Fibroblast of mammary gland (primary cell): ENCODE measurements at places on chromosomes 16 and 17.

- peak; percentile 90 for DNase-seq
Measured at GRCh38 chr17:73228748-73229236, 32.9 kb downstream of the CPSF4L start.

DNA sequence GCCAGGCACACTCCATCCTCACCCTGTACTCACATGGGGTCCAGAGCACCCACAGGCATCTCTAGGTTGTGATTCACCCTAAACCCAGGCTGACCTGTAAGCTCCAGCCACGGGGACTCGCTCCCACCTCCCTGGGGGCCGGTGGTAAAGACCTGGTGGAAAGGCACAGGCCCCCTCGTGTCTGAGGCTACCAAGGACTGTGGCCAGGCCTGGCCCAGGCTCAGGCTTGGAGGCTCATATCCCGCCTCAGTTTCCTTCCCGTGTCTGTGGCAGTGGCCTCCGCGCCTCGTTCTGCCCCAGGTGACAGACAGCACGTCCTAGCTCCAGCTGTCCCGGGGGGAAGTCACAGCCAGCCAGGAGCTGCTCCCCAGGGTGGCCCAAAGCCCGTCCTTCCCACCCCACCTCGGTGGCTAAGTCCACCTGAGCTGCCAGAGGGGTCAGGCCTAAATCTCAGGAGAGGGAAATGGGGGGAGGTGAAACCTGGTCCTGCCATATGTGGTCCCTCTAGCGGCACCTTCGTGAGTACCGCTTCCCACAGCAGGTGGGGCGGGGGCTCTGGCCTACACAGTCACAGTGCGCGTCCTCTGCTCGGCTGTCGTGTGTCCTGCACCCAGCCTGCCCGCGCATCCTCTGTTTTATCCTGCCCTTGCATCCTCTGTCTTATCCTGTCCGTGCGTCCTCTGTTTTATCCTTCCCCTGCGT is 12.6 kb downstream of the CDH15 start:
- no peak for DNase-seq

GRCh38 chr17:74821655-74822334 is 37.9 kb downstream of the GRIN2C start:
- no peak for DNase-seq

DNA sequence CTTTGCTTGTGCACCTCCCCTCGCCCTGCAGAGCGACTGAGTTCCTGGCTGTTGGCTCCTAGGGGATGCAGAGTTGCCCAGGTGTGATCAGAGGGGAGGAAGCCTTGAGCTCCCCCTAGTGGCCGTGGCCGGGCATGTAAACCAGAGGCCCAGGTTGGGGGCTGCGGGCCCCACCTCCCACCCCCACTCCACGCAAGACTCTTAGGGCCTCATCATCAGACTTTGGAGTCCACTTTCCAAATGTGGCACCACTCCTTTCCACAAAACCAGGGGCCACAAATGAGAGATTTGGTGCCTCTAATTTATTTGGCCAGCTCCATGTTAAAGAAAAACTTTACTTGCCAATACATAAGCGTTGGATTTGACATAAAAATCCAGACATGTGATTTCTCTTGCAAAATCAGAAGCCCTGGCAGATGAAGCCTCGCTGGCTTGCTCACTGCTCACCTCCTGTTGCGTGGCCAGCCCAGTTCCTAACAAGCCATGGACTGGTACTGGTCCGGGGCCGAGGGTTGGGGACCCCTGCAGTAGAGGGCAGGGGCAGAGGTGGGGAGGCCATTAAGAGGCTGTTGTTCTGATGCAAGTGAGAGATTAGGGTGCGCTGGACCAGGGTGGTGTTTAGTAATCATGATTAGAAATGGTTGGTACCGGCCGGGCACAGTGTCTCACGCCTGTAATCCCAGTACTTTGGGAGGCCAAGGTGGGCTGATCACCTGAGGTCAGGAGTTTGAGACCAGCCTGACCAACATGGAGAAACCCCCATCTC is 28.7 kb upstream of the GAS7 start:
- DNase-seq: peak; percentile 33

- no peak for DNase-seq
Measured at GRCh38 chr17:48270899-48271298, 159.1 kb downstream of the SKAP1 start.

GRCh38 chr17:44219616-44220212 is at the start of gene UBTF:
TSS of gene UBTF (minus strand) at chr17:44219675. CDS start at chr17:44218229, 1,446 bp downstream.
- DNase-seq: peak; percentile 36

- DNase-seq: no peak
Measured at GRCh38 chr17:79627184-79627765, 16.4 kb upstream of the RBFOX3 start.

GRCh38 chr16:69820926-69821541 is 58.9 kb downstream of the WWP2 start:
- DNase-seq: peak; percentile 20

- DNase-seq: no peak
Measured at GRCh38 chr16:4377573-4378154, 6.0 kb downstream of the VASN start.

DNA sequence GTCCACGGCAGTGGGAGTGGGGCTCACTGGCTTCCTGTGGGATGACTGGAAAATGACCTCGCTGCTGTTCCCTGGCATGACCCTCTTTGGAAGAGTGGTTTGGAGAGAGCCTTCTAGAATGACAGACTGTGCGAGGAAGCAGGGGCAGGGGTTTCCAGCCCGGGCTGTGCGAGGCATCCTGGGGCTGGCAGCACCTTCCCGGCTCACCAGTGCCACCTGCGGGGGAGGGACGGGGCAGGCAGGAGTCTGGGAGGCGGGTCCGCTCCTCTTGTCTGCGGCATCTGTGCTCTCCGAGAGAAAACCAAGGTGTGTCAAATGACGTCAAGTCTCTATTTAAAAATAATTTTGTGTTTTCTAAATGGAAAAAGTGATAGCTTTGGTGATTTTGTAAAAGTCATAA is 7.8 kb upstream of the RNF213 start:
- no peak for DNase-seq

DNA sequence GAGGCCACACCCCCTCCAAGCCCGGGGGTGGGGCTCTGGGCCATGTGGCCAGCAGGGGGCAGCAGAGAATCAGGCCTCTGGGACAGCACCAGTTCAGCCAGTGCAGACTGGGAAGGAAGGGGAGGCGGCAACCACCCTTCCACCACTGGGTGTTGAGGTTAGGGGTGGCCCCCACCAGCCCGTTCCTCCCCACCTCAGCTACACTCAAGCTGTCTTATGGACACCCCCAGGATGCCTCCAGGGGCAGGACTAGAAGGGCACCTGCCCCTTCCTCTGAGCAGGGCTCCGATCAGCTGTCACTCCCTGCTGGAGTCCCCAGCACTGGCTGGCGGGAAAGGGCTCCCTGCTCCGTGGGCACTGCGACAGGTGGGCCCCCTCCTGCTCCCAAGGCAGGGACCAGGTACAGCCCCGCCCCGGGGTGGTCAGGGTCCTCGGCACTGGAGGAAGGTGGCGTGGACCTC is 21.8 kb downstream of the KATNB1 start:
- peak; percentile 70 for DNase-seq

DNA sequence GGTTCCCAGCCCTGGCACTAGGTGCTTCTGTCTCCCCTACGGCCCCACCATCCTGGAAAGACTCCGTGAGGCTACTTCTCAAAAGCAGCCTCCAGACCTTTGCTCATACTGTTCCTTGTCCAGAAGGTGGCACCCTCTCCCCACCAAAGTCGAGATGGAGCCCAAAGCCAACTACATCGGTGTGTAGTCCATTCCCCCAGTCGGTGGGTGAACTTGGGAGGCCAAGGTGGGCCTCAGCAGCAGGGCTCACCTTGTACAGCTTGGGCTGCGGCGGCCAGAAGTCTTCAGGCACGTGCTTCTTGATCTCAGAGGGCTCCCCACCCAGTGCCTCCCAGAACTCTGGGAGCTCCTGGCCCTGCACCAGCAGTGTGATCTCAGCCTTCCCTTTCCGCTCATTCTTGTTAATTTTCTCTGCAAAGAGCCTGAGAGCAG is 10.2 kb downstream of the FLII start:
- peak; percentile 74 for DNase-seq

- DNase-seq: peak; percentile 99
Measured at GRCh38 chr17:64707050-64707591, 45.0 kb upstream of the SMURF2 start.

DNA sequence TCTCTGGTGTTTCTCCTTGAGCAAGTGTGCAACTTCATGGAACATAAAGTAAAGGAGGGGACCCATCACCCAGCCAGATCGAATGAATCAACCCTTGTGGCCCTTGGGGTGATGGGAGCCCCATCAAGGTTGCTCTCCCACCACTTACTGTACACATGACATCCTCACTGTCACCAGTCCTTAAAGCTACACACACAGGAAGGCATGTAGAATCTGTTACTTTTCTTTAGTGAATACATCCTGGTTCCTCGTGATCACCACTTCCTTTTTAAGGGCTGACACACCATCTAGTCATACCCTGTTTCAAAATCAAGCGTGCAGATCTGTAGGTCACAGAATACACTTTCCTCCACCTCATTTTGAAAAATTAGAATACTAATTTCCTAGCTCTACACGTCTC is 22.6 kb upstream of the MPHOSPH6 start:
- DNase-seq: peak; percentile 85

DNA sequence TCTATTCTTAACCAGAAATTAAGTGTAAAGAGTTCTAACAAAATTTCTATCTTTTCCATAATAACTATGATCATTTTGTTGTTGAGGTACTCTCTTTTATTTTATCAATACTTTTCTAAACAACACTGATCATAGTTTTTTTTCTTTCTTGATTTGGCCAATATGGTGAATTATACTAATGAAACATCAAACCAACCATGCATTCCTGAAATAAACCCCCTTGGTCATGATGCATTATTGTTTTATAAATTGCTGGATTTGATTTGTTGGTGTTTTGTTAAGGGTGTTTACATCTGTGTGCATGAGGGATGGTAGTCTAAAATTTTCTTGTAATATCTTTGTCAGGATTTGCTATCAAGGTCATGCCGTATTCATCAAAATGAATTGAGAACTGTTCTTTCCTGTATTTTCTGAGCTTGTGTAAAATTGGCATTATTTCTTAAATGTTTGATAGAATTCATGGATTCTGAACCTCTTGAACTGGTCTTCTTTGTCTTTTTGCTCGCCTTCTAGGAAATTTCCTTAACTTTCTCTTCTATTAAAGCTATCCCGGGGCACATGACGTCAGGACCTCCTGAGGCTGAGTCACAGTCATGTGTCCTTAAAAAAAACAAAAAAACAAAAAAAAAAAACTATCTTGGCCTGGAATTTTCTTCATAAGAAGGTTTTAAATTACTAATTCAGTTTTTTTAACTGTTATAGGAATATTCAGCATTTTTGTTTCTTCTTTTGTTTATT is 3.9 kb upstream of the TRIM25 start:
- DNase-seq: peak; percentile 79

GRCh38 chr16:83134638-83135037 is 507.9 kb downstream of the CDH13 start:
- DNase-seq: no peak

DNA sequence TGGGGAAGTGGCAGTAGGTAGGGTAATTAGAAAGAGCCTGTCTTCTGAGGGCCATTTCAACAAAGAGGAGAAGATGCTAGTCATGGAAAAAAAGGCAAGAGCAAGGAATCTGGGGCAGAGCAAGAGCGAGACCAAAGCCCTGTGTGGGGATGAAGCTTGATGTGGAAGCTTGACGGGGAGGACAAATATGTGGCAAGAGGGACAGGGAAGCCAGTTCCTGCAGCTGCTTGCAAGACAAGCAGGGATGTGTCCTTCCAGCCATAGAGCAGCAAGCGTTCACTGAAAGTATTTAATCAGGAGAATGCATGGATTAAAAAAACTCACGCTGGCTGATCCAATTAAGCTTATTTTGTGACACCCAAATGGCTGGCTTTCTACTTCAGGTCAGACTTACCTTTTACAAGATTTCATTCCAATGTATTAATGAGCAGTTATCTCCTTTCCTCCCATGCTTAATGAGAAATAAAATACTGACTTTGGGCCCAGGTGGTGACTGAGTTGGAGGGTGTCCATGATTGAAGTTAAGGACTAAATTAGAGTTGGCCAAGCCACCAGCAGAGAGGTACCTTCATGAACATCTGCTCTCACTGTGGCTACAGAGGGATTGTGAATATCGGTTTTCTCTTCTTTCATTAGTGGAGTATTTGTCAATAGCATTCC is 76.8 kb downstream of the ABCA8 start:
- DNase-seq: no peak

DNA sequence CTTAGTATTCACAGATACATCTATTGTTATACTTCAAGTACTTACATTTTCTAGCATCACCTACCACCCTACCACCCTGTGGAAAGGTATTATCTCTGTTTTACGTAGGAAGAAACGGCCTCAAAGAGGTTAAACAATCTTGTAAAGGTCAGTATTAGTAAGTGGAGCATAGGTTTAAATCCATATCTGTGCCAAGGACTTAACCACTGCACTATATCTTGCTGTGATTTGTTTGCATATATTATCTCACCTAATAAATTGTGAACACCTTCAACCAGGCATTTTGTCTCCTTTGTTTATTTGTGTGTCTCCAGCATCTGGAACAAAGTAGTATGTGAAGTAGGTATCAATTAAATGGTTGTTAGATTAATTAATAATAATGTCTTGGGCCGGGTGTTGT is 27.3 kb downstream of the IGF2BP1 start:
- no peak for DNase-seq

DNA sequence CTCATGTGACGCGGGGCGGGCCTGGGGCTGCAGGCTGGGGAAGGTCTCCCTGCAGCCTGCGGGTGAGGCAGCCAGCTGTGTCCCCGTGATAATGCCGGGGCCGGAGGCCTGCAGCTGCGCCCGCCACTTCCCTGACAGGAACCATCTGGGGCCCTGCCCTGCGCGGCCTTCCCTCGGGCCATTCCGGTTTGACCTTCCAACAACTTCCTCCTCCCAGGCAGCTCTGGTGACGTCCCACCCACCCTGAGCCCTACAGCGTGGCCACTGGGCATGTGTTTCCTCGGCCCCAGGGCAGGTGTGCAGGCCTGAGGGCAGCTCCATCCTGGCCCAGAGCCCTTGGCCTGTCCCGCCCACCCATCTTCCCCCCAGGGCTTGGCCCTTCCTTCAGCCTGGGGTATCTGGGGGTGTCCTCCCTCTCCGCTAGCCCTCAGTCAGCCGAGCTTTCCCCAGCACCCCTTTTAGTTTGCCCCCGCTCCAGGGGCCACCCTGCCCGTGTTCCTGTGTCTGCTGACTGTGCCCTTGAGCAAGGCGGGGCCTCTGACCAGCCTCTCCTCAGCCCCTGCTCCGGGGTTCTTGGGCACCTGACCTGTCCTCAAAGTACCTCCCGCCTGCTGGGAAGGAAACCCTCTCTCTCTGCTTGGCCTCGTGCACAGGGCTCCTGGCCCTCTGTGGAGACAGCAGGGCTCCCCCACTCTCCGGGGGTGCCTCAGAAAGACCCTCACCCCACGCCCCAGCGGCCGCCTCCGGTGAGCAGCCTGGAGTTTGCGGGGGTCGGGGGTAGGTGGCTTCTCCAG is at the start of gene CBFA2T3:
CBFA2T3 (minus strand) TSS at position 190 of the 794 bp plus-strand sequence. CDS start 400 bp downstream, outside the sequence.
- no peak for DNase-seq

- peak; percentile 84 for DNase-seq
Measured at GRCh38 chr16:89319886-89320781, 102.6 kb downstream of the ZNF778 start.
